Mesendoderm (in vitro differentiated cells): ENCODE measurements at places on chromosomes 2 and 18.

DNA sequence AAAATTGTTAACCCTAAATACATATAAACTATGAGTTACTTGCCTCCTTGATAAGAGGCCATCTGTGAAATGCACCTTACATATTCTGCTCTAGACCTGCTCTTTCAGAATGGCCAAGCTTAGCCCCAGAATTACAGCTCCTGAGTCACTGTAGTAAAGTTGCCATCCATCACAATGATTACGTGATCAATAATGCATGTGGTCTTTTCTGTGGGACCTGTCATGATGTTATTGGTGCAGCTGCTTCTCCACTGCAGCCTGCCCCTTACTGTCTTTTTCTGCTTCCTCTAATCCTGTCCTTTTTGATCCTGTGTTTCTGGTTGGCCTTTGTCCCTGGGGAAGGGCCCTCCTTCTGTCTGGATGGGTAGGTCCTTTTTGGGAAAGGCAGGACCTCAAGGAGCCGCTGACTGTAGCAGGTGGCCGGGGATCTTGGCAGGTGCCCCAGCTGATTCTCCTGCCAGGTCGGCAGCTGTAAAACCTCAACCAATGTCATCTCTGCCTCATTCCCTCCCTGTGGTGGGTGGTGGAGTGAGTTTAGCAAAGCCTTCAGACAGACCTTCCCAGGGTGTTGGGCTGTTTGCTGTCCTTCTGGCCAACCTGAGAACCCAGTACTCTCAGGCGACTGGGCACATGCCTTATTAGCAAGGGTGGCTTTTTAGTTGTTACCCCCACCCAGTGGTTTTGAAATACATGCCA, 126.2 kb upstream of the EML6 start:
- H3K27me3 ChIP-seq, result no peaks in the 10 kb centered on the region
- DNase-seq, result no peak
- H3K4me1 ChIP-seq, result peaks cover 4% of the 10 kb centered on the region
- H3K27ac ChIP-seq, result no peak overlapping the region
- H3K36me3 ChIP-seq, result peaks cover 1% of the 10 kb centered on the region
- H3K4me3 ChIP-seq, result no peak overlapping the region

DNA sequence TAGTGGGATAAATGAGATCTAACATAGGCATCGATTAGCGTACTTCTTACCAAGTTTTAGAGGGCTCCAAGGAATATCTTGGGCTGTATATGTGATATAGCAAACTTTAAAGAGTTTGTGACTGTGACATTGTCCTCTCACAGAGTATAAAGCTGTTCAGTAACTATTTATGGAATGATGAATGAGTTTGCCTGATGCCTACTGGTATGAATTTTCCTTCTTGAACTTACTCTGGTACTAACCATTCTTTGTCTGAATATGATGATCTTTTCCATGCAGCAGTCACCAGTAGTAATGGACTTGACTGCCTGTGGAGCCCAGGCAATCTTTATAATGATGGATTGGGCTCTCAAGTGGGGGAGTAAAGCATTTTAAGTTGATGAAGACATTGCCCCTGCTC, 120.5 kb downstream of the PARD3B start:
- H3K27me3 ChIP-seq, result no peaks in the 10 kb centered on the region
- no peak overlapping the region for H3K4me3 ChIP-seq
- H3K27ac ChIP-seq, result no peak overlapping the region
- DNase-seq, result no peak

DNA sequence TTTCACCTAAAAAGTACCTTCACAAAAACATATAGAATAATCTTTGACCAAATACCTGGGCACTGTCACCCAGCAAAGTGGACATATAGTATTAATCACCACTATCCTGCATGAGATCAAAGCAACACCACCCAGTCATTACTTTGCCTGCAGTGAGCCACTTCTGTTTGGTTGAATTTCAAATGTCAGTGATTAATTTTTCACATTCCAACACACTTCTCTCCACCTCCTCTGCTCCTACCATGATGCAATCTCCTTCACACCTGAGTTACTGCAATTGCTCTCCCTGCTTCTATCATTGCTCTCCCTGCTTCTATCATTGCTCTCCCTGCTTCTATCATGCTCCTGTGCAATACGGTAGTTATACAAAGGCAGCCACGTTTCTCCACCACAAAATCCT, 106.1 kb upstream of the NETO1 start:
- no peaks in the 10 kb centered on the region for H3K4me1 ChIP-seq
- no peaks in the 10 kb centered on the region for H3K27me3 ChIP-seq
- no peak overlapping the region for H3K27ac ChIP-seq
- no peaks in the 10 kb centered on the region for H3K36me3 ChIP-seq
- no peak for DNase-seq

GRCh38 chr2:168583710-168584521, 127.8 kb downstream of the CERS6 start:
- DNase-seq, result no peak
- no peaks in the 10 kb centered on the region for H3K27me3 ChIP-seq
- no peak overlapping the region for H3K4me3 ChIP-seq
- no peak overlapping the region for H3K27ac ChIP-seq

- DNase-seq, result no peak
- no peaks in the 10 kb centered on the region for H3K36me3 ChIP-seq
- H3K4me3 ChIP-seq, result no peak overlapping the region
Measured at GRCh38 chr2:183948861-183949260, 649.5 kb upstream of the ZNF804A start.
